Small intestine (tissue), 16 donors: ENCODE measurements at places on chromosomes 3 and 15. TPM values are rescaled to one million over a fixed set of nuclear protein-coding genes. Genes with fewer than 3 reads are reported as not detected.
A peak's percentile ranks its signal among the peaks of the same experiment; 100 is the strongest.

DNA sequence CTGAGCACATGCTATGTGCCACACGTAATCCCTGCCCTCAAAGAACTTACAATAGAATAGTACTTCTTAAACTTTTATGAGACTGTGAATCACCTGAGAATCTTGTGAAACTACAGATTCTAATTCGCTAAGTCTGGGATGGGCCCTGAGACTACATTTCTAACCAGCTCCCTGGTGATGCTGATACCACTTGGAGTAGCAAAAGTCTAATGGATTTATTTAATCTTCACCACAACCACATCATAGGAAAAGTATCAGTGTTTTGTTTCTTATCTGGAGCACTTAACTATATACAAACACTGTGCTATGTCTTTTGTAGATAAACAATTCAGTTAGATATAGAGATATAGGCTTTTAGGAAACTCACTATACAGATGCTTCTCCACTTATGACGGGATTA, 23.8 kb upstream of the TCF12 start:
- no peak overlapping the region for H3K27ac ChIP-seq
- no peaks in the 10 kb centered on the region for H3K36me3 ChIP-seq
- no peak for DNase-seq
- no peaks in the 10 kb centered on the region for H3K4me1 ChIP-seq
- no peaks in the 10 kb centered on the region for H3K27me3 ChIP-seq
- no peak overlapping the region for H3K4me3 ChIP-seq

- DNase-seq, result no peak
- H3K4me3 ChIP-seq, result no peak overlapping the region
- H3K27me3 ChIP-seq, result no peaks in the 10 kb centered on the region
- no peaks in the 10 kb centered on the region for H3K36me3 ChIP-seq
Measured at GRCh38 chr3:29906906-29907305, 626.0 kb downstream of the RBMS3 start.

- peak; percentile 45 for DNase-seq
- no peak overlapping the region for H3K27ac ChIP-seq
- peaks cover 15% of the 10 kb centered on the region for H3K36me3 ChIP-seq
- H3K27me3 ChIP-seq, result no peaks in the 10 kb centered on the region
- no peaks in the 10 kb centered on the region for H3K4me1 ChIP-seq
Measured at GRCh38 chr15:73244333-73244732, 124.4 kb downstream of the HCN4 start.

GRCh38 chr3:4525560-4526223, 32.5 kb downstream of the ITPR1 start:
- no peaks in the 10 kb centered on the region for H3K36me3 ChIP-seq
- peaks cover 3% of the 10 kb centered on the region for H3K4me1 ChIP-seq
- no peak for DNase-seq
- H3K4me3 ChIP-seq, result no peak overlapping the region
- no peaks in the 10 kb centered on the region for H3K27me3 ChIP-seq
- no peak overlapping the region for H3K27ac ChIP-seq

DNA sequence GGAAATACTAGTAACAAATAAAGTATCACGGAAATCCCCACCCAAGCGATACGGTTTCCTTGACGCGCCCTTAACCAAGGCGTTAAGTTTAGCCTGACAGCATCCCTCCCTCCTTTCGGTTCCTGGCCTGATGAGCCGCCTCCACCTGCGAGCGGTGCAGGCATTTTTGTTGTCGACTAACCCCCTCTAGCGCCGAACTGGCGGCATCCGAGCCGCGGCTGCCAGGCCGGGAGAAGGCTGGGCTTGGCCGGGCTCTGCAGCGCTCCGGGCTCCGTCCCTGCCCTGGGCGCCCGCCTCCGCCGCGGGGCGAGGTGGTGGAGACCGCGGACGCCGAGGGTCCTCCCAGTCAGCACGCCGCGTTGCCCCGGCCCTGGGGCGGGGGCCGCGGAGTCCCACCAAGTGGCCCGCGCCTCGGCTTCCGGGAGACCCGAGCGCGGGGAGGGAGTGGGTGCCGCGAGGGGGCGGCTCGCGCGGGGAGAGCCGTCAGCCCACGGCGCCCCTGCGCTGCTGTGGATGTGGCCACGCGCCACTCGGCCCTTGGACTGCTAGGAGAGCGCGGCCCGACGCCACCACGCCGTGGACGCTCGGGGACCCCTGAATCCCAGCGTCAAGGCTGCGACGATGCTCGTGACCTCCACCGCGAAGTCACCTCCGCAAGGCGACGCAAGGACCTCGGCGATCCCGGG, 1.1 kb upstream of the EPHA6 start:
- DNase-seq, result peak; percentile 46
- no peaks in the 10 kb centered on the region for H3K36me3 ChIP-seq
- H3K4me3 ChIP-seq, result peak overlapping the region; percentile 31

DNA sequence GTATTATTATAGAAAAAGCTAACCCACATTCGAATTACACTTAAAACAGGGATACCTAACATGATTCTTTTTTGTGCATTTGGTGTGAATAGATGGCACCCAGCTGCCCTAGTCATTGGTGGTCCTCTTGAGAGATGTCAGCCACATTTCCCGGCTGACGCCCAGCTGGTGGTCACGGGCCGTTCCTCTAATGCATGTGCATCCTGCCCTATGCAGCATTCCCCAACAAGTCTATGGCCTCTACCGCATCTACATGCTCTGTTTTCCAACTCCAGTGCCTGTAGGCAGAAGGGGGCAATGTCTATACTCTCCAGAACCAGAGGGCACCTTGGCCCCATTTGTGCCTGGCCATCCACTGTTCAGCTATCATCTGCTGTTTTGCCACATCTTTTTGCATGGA, 78.6 kb upstream of the PRICKLE2 start:
- DNase-seq, result no peak
- H3K27me3 ChIP-seq, result no peaks in the 10 kb centered on the region
- no peaks in the 10 kb centered on the region for H3K4me1 ChIP-seq
- H3K27ac ChIP-seq, result no peak overlapping the region
- no peak overlapping the region for H3K4me3 ChIP-seq

DNA sequence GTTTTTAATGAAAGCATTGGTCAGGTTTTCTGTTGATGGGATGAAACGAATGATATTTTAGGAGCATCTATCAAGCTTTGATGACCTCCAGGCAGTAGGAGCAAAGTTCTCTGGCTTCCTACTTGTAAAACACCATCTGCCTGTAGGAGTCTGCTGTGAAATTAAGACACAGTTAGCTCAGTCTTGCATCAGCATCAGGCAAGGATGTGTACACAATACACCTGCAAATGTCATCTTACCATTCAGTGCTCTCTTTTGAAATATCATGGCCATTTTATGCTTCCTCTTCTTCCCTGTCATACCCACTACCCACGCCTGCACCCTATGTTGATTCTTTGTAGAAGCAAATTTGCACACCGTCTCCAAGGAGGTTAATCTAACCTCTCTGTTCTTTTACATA, 38.2 kb downstream of the B3GALNT1 start:
- H3K4me1 ChIP-seq, result no peaks in the 10 kb centered on the region
- no peak overlapping the region for H3K4me3 ChIP-seq
- H3K36me3 ChIP-seq, result no peaks in the 10 kb centered on the region
- H3K27ac ChIP-seq, result no peak overlapping the region
- no peak for DNase-seq

DNA sequence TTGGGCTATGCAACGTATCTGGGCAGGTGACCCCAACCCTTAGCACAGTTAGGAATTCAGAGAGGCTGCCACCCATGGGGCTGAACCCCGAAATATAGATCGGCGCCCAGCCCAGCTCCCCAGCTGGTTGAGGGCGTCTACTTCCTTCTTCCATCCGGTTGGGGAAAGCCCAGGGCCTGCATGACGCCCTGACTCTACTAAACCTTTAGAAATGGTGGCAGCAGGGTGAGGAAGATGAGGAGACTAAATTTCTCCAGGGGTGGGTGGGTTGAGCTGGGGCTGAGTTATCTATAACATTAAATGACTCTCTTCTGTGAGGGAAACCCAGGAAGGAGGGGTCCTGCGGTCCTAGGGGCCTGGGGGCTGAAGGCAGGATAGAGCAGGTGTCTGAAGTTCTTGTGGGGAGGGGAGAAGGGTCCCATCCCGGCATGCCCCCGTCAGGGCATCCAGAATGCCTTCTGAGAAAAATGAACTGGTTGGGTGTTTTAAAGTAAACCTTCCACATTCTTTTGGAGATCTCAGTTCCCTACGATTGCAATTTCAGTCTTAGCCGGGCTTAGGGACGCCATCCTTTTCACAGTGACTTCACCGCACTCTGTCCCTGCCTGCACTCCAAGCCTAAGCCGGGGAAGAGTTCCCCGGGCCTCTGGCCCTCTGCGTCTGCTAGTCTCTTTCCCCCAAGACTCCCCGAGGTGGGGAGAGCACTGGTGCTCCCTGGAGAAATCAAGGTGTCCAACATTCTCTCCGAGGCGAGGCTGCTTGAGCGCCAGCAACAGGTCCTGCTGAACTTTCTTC, 28.5 kb downstream of the NR2F2 start:
- H3K4me3 ChIP-seq, result no peak overlapping the region
- no peak for DNase-seq
- H3K36me3 ChIP-seq, result no peaks in the 10 kb centered on the region
- H3K27me3 ChIP-seq, result peaks cover 98% of the 10 kb centered on the region
- H3K4me1 ChIP-seq, result peaks cover 2% of the 10 kb centered on the region

GRCh38 chr15:39785139-39785538, 2.5 kb upstream of the FSIP1 start:
- no peaks in the 10 kb centered on the region for H3K36me3 ChIP-seq
- H3K4me1 ChIP-seq, result peaks cover 3% of the 10 kb centered on the region
- no peaks in the 10 kb centered on the region for H3K27me3 ChIP-seq
- no peak for DNase-seq
- H3K4me3 ChIP-seq, result no peak overlapping the region
- no peak overlapping the region for H3K27ac ChIP-seq

- DNase-seq, result no peak
- H3K4me1 ChIP-seq, result no peaks in the 10 kb centered on the region
- H3K27me3 ChIP-seq, result no peaks in the 10 kb centered on the region
- no peak overlapping the region for H3K4me3 ChIP-seq
- H3K27ac ChIP-seq, result no peak overlapping the region
- H3K36me3 ChIP-seq, result peaks cover 2% of the 10 kb centered on the region
Measured at GRCh38 chr15:44468709-44469385, 41.4 kb downstream of the CTDSPL2 start.

DNA sequence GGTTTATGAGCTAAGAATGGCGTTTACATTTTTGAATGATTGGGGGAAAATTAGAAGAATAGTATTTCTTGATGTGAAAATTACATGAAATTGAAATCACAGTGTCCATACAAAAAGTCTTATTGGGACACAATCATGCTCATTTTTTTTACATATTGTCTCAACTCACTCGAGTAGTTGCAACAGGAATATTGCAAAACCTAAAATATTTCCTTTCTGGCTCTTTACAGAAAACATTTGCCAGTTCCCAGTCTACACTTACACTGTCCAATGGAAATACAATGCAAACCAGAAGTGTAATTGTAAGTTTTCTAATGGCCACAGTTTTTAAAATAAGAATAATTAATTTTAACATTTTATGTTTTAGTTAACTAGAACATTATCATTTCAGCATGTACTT, 137.8 kb downstream of the SAMMSON start:
- H3K4me3 ChIP-seq, result no peak overlapping the region
- no peak overlapping the region for H3K27ac ChIP-seq
- H3K27me3 ChIP-seq, result no peaks in the 10 kb centered on the region
- no peaks in the 10 kb centered on the region for H3K4me1 ChIP-seq

DNA sequence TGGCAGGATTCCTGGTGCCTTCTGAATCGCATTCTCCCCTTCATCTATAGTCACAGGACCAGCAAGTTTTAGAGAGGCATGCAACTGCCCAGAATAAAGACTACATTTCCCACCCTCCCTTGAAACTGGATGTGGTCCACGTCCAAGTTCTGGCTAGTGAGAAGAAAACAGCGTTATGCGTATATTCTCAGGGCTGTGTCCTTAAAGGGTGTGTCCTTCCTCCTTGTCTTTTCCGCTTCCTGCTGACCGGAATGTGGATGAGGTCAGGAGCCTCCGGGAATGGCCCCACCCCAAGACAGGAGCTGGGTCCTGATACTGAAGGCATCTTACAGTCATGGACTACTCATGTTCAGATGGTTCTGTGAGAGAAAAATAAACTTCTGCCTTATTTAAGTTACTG, 20.2 kb downstream of the CHST2 start:
- H3K27me3 ChIP-seq, result no peaks in the 10 kb centered on the region
- no peak overlapping the region for H3K27ac ChIP-seq
- DNase-seq, result no peak

- DNase-seq, result peak; percentile 87
- H3K27ac ChIP-seq, result peak overlapping the region; percentile 56
- no peak overlapping the region for H3K4me3 ChIP-seq
- peaks cover 3% of the 10 kb centered on the region for H3K27me3 ChIP-seq
Measured at GRCh38 chr15:68557469-68558317, 21.1 kb upstream of the CORO2B start.

GRCh38 chr3:115500795-115501194, 122.5 kb upstream of the GAP43 start:
- DNase-seq, result no peak
- H3K4me1 ChIP-seq, result no peaks in the 10 kb centered on the region
- H3K36me3 ChIP-seq, result no peaks in the 10 kb centered on the region
- no peak overlapping the region for H3K27ac ChIP-seq
- H3K4me3 ChIP-seq, result no peak overlapping the region

DNA sequence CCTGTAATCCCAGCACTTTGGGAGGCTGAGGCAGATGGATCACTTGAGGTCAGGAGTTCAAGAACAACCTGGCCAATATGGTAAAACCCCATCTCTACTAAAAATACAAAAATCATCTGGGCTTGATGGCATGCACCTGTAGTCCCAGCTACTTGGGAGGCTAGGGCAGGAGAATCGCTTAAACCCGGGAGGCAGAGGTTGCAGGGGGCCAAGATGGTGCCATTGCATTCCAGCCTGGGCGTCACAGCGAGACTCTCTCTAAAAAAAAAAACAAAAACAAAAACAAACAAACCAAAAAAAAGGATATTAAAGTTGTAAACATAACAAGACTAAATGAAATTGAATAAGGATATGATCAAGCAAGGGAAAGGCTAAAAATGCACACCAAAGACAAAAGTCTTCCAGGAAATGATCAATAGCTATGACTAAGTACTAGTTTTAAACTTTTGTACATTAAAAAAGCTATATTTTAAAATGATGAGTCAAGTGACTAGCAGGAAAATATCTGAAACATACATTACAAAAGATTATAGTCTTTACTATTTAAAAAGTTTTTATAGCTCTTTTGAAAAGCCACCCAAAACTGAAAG, 28.6 kb downstream of the KLHL6 start:
- H3K4me3 ChIP-seq, result no peak overlapping the region
- no peaks in the 10 kb centered on the region for H3K27me3 ChIP-seq
- H3K27ac ChIP-seq, result no peak overlapping the region
- no peaks in the 10 kb centered on the region for H3K36me3 ChIP-seq
- DNase-seq, result no peak

DNA sequence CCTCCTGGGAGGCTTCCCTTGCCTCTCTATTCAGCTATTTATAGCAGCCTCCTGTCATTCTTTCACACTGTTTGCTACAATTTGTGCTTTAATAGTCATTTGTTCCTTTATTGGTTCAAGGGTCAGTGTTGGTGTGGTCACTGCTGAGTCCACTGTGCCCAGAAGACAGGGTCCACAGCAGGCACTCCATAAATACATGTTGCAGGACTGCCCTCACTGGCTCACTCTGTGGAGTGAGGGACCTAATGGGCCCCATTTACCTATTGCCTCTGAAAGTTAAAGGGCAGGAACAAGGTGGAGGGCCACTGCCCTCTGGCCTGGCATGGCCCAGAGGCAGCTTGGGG, 16.8 kb downstream of the MST1R start:
- no peak overlapping the region for H3K4me3 ChIP-seq
- H3K4me1 ChIP-seq, result peaks cover 2% of the 10 kb centered on the region
- H3K27me3 ChIP-seq, result no peaks in the 10 kb centered on the region
- H3K27ac ChIP-seq, result no peak overlapping the region
- H3K36me3 ChIP-seq, result no peaks in the 10 kb centered on the region

The STXBP5L gene
- polyA plus RNA-seq, result 0.74 TPM

The CISH gene
- polyA plus RNA-seq, result 47.0 TPM

The HESX1 gene
- 1.4 TPM for polyA plus RNA-seq
